ENCODE measurements at places on chromosomes 1 and 21. TPM values are rescaled to one million over a fixed set of nuclear protein-coding genes. Genes with fewer than 3 reads are reported as not detected.

Gene PLEKHN1
- total RNA-seq, result 0.11 TPM

Gene SPATA17
- total RNA-seq, result 1.5 TPM

GRCh38 chr1:154769193-154769895, 100.7 kb downstream of the KCNN3 start:
- no peak for DNase-seq

DNA sequence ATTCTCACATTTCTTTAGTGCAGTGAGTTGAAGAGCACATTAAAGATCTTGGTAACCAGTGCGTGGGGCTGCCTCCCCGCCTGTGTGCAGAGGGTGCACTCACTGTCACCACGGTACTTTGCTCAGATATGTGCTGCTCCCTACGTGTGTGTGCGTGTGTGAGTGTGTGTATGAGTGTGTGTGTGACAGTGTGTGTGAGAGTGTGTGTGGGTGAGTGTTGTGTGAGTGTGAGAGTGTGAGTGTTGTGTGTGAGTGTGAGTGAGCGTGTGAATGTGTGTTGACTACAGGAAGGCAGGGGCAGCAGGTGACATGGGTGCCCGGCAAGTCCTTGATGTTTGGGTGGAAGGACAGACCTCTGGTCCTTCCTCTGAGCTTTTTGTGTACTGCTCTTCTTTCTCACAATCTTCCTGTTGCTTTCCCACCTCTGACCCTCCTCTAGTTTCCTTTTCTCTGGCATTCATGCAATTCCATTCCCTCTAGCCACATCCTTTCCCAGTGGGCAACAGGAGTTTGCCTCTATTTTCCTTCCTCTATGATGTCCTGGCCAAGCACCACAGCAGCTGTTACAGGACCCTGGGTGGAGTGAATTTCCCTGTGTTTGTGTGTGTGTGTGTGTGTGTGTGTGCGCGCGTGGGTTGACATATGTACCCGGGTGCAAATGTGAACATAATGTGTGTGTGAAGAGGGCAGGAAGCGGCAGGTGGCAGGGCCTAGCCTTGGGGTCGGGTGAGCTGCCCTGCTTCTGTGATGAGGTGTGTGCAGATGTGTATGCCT, 19.8 kb downstream of the LHX4 start:
- DNase-seq, result no peak

- DNase-seq, result no peak
Observed at GRCh38 chr1:89550995-89551394, 26.4 kb downstream of the LRRC8B start.

Data from SK-MEL-5 (cell line).